ENCODE measurements at places on chromosomes 16 and 17.

- no peak for DNase-seq
Observed at GRCh38 chr17:71828182-71828596, 292.6 kb upstream of the SOX9 start.

GRCh38 chr17:83053021-83053681 lies 26.3 kb upstream of the METRNL start:
- no peak for DNase-seq

GRCh38 chr16:54297154-54297553 lies 10.6 kb upstream of the IRX3 start:
- DNase-seq = no peak

- no peak for DNase-seq
Observed at GRCh38 chr17:78421084-78421533, 42.7 kb downstream of the PGS1 start.

DNA sequence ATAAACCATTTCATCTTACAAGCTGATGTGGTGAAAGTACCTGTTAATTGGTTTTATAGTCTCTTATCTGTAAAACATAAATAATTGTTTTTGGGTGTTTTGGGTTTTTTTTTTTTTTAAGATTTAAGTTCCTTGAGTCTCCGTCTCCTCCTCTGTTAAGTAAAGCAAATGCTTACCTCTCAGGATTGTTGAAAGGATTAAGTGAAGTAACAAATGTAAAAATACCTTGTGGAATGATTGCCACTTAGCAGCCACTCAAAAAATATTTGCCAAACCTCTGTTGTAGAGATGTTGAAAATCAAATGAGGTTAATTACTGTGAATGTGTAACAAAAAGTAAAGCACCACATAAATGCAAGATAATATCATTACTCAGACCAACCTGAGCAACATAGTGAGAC lies 19.2 kb downstream of the LIMD2 start:
- no peak for DNase-seq
